Muscle of leg (tissue), 16 donors: ENCODE measurements at places on chromosomes 4 and X.

GRCh38 chr4:73451404-73451803 lies 15.4 kb downstream of the AFP start:
- DNase-seq, result peak; percentile 28

DNA sequence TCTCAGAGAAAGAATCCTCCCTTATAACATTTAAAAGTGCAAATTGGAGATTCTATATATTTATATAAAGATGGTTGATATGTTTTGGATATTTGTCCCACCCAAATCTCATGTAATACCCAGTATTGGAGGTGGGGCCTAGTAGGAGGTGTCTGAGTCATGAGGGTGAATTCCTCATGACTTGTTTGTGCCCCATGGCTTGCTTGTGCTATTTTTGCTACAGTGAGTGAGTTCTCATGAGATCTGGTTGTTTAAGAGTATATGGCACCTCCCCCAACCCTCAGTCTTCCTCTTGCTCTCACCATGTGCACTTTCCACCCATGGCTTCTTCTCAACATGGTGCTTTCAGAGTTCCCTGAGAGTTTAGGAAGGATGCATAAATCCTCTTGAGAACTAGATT lies 9.5 kb upstream of the ANKRD50 start:
- DNase-seq, result no peak

- DNase-seq, result peak; percentile 46
These were observed 51.5 kb upstream of the ARHGAP24 start for GRCh38 chr4:85423431-85423830.

DNA sequence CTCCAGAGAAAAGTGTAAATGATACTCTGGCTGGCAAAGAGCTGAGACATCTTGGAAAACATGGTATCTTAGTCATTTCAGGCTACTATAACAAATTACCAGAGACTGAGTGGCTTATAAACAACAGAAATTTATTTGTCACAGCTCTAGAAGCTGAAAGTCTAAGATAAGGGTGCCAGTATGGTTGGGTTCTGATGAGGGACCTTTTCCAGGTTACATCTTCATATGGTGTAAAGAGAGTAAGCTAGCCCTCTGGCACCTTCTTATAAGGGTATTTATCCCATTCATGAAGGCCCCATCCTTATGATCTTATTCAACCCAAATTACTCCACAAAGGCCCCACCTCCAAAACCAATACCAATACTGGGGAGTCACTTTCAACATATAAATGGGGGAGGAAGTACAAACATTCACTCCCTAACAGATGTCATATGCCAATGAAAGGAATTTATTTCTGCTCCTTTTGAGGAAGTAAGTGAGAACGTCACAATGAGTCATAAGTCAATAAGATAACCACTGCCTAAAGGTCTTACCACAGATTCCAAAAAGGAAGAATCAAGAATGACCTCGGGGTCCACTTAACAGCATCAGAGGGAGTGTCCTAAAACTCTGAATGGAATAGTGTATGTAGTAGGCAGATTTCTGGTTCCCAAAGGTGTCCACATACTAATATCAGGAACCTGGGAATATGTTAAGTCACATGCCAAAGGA lies 246.6 kb downstream of the OPHN1 start:
- peak; percentile 7 for DNase-seq

- no peak for DNase-seq
These were observed 93.8 kb downstream of the C4orf51 start for GRCh38 chr4:145773581-145774234.

DNA sequence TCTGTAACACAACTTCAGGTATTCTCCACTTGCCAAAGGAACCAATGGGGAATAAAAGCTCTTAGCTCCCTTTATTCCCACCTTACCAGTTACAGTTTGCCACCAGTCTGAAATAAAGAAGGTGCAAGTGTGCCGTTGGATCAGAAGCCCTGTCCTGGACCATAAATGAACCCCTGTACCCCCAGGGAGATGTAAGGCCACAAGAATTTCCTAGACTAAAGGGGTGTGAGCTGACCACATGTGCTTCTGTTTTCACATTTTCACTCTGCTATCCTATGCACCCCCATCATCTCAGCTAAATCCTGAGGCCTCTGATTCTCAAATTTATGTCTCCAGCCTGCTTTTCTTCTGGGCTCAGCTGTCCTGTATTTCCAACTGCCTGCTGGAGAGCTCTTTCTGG lies 221.2 kb downstream of the SPRY1 start:
- peak; percentile 71 for DNase-seq

GRCh38 chrX:153992180-153992579 lies 19.6 kb downstream of the TMEM187 start:
- no peak for DNase-seq
